ENCODE measurements at places on chromosomes 6 and 20.

DNA sequence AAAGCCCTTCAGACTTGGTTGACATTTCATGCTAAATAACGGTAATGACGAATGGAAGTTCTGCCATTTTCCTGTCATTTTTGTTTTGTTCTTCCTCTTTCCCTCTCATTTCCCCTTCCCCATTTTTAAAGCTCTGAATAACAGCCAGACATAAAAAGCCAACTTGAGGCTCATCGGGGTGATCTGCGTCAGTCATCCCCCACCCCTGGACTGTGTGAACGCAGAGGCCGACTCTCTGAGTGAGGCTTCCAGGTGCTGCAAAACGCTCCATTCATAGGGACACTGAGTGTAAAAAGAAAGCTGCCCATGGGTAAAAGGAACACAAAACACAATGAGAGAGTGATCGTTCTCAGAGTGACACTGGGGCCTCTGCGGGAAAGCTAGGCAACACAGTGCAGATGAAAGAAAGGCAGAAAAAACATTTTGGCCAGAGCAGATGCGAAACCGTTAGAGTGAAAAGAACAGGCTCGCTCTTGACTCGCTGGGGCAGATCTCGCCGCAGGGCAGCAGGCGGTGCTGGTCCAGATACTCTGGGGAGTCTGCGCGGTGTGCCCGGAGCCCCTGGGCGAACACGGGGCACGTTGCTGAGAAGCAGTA, 684.8 kb downstream of the QKI start:
- DNase-seq, result no peak

- DNase-seq, result no peak
Measured at GRCh38 chr6:88920774-88921733, 42.4 kb downstream of the RNGTT start.

GRCh38 chr20:37075932-37076685, 19.7 kb downstream of the RBL1 start:
- no peak for DNase-seq

DNA sequence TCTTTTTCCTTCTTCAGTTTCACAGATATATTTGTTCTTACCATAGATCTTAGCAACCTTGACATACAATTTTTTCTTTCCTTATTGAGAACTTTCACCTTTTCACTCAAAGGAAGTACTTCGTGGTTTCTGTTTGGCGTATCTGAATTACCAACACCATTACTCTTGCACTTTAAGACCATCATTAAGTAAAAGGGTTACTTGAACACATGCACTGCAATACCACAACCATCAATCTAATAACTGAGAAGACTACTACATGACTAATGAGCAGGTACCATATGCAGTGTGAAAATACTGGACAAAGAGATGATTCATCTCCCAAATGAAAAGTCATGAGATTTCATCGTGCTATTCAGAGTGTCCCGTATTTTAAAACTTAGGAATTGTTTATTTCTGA, 21.7 kb upstream of the SENP6 start:
- no peak for DNase-seq

DNA sequence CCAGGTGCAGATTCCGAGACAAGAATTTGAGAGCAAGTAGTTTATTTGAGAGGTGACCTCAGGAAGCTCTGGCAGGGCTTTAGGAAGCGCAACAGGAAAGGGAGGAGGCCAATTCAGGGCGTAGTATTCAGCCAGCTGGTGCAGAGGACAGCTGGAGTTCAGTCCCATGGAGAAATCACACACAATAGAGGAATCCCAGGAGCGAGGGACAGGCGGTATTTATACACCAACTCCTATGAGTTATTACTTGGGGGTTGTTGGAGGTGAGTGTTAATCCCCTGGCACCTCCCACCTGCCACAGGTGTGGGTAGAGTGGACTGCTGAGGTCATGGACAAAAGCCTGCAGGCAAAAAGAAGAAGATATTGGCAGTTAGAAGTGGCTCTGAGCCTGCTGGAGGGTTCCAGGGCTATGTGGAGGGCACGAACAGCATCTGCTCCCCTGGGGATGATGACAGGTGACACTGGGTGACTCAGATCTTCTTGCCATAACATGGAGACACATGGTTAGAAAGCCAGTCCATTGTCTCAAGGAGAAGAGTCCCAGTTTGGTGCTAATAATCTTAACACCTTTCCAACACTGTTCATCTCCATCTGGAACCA, 13.9 kb upstream of the SULF2 start:
- DNase-seq, result no peak

DNA sequence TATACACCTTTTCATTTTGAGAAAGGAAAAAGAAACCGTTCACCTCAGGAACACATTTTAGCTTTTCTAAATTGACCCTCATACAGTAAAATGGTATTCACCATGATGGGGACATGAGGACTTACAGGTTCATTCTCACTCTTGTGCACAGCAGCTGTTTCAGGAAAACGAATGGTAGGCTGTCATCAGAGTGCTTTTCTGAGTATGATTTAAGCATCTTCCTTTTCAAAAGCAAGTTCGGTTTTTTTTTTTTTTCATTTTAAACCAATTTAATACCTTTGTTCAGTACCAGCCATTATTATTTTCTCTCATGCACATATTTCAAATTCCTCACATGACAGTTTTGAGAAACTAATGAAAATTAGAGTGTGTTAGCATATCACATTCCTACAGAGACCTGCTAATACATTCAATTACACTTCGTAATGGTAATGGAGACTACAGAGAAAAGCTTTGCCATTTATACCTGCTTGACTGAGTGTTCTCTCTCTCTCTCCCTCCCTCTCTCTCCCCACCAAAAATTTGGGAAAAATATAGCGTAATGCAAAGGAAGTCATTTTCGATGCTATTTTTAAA, 129.2 kb downstream of the SAMD5 start:
- no peak for DNase-seq

DNA sequence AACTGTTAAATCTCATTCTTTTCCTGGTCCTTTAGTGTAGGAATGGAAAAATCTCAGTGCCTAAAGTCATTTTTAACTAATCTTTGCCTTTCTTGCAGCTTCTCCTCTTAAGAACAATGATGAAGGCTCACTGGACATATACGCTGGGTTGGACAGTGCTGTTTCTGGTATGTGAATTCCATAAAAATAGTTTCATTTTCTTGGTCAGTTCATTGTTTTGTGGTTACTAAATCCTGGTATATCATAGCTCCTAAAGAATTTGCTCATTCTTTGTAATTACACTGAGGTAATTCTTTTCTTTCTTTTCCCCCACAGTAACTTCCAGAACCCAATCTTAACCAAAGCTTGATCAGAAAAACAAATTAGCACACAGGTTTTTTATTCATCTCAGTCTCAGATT, 23.4 kb downstream of the CASP8AP2 start:
- no peak for DNase-seq

- DNase-seq, result no peak
Measured at GRCh38 chr20:1401451-1401907, 8.6 kb upstream of the FKBP1A start.

DNA sequence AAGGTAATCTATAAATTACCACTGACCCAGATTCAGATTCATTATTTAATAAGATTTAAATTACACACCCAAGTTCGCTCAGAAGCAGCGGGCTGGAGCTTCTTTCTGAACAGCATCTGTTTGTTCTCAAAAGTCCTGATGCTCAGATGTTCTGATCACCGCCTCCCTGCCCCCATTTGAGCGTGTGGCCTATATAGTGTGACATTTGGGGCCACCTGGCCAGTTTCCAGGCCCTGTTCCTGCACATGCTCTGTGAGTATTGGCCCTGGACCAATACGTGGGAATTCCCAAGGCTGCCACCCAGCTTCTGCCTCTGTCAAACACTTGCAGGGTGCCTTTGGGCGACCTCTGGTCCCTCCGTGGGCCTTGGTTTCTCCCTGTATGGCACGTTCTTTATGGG, 228.8 kb downstream of the TFAP2C start:
- no peak for DNase-seq

DNA sequence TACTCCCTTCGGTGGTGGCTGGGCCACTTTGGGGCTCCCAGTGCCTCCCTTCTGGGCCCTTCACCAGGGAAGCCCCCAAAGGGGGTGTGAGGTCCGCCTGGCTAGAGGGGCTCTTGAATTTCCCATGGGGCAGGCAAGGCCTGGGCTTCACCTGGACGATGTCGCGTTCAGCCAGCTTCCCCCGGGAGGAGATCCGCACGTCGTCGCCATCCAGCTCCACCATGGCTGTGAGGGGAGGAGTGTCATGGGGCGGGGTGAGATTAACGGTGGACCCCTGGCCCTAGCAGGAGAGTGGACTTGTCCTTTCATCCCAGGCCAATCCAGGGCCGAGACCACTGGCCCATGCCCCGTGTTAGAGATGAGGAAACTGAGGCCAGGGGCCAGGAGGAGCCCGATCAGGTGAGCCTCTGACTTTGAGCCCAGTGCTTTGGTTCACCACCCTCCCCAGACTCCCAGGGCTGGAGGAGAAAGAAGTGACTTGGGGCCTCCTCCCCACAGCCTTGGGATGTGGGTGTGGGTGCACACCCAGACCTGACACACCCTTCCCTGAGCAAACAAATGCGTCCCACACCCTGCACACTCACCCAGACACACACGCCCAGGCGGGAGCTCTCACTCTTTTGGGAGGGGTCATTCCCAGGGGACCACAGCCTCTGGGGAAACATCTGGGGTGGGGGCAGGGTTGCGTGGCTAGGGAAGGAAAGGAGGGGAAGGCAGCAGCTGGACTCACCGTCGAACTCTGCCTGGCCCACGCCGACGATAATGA, 46.1 kb downstream of the RAB44 start:
- DNase-seq, result no peak

All from activated effector memory CD4-positive, alpha-beta T cell treated with Interleukin-2 at 50 U/mL for 16 hours (primary cell).